ENCODE measurements at places on chromosomes 4 and X.
A peak's percentile ranks its signal among the peaks of the same experiment; 100 is the strongest.

DNA sequence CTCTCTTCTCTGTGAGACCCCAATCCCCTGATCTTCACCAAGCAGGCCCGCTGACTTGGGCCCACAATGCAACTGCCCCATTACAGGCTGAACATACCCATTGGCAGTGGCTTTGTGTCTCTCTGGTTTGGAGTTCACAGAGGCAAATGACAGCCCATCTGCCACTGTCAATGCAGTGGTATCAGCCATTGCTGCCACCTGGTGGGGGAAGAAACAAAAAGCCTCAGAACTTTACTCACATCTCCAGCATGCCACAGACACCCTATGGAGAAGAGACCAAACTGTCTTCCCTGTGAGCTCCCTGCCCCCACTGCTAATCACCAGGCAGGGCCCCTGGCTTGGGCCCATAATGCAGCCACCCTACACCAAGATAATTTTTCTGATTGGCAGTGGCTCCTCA is 729.3 kb upstream of the ACTRT1 start:
- peak; percentile 57 for DNase-seq

- no peak for DNase-seq
Measured at GRCh38 chr4:95371476-95372224, 177.1 kb downstream of the UNC5C start.

DNA sequence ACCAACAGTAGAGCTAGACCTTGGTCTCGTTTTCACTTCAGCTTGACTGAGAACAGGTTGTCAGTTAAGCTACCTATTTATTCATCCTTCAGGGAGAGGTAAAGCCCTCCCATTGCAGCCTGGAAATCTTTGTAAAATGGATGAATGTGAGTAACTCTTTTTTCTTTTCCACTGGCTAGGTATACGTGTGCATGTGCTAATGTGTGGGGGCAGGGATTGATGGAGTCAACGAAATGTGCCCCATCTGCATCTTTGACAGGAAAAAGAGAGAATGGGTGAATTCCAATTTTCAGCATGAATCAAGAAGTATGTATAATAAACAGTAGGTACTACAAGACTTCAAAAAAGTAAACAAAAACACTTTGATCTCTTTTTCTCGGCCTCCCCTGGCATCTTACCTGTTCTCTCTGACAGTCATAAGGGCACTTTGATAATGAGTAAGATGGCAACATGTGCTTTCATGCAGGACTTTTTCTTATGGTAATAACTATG is at the start of gene IL21:
IL21 (minus strand) TSS at position 51 of the 492 bp plus-strand sequence. CDS start 55 bp downstream, outside the sequence.
- DNase-seq = no peak

- no peak for DNase-seq
Measured at GRCh38 chr4:1887052-1887451, 15.9 kb downstream of the NSD2 start.

DNA sequence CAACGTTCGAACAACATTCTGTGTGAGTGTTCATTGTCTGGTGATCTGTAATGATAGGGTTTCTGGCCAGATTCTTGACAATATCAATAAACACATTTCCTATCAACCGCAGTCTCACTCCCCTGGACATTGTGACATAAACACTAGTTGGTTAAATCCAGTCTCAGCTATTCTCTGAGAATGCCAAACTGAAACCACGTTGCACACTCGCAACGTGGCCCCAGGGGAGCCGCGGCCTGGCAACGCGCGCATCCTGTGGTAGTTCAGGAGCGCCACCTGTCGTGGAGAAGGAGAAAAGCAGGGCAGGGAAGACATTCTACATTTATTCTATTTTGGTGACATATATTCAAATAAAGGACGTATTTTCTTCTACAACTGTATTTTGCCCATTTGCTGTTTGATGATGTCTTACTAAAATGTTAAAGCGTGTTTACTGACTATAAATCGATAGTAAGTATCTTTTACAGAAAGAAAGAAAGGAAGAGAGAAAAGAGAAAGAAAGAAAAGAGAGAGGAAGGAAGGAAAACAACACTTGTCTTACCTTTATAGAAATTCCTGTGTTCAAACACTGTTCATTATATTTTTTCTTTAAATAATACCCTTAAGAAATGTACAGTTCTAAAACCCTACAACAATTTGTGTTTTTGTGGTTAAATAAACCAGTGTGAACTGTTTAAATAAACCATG is 738.3 kb upstream of the FRG1 start:
- DNase-seq = peak; percentile 55

DNA sequence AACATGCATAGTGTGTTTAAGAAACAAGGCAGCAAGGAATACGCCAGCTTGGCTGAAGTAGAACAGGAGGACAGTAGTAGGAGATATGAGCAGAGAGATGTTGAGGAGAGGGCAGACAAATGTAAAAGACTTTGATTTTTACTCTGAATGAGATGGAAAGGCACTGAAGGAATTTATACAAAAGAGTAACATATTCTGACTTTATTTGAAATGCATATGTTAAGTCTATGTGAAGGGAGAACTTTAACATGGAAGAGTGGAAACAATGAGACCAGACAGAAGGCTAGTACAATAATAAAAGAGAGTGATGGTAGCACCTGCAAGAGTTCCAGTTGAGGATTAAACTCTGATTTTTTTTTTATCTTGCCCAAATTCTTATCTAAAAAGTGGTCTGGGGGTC is 176.2 kb upstream of the CENPE start:
- DNase-seq = no peak

- no peak for DNase-seq
Measured at GRCh38 chrX:128458888-128459287, 406.7 kb upstream of the ACTRT1 start.

GRCh38 chr4:158395889-158396288 is 125.8 kb upstream of the RXFP1 start:
- no peak for DNase-seq

GRCh38 chr4:126740687-126741086 is 892.1 kb upstream of the INTU start:
- DNase-seq = no peak

Data from H9 (cell line).